NCI-H524 (cell line): ENCODE measurements at places on chromosomes 12 and 14.
A peak's percentile ranks its signal among the peaks of the same experiment; 100 is the strongest.

GRCh38 chr12:116717466-116718437, 20.1 kb downstream of the SPRING1 start:
- DNase-seq, result no peak

DNA sequence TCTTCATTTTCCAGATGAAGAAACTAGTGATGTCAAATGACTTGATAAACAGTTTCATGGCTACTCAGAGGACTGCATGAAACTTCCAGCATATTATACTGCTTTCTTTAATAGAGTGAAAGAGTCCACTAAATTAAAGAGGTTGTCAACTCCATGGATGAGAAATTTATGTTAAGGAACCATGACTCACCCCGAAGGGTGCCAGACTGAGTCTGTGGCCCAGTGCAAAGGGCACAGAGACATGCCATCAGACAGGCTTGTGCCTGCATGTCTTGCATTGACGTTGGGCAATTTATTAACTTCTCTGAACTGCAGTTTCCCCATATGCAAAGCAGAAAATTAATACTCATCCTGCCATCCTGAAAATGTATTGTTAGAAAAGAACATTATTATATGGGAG, 382.4 kb downstream of the APAF1 start:
- DNase-seq, result no peak

DNA sequence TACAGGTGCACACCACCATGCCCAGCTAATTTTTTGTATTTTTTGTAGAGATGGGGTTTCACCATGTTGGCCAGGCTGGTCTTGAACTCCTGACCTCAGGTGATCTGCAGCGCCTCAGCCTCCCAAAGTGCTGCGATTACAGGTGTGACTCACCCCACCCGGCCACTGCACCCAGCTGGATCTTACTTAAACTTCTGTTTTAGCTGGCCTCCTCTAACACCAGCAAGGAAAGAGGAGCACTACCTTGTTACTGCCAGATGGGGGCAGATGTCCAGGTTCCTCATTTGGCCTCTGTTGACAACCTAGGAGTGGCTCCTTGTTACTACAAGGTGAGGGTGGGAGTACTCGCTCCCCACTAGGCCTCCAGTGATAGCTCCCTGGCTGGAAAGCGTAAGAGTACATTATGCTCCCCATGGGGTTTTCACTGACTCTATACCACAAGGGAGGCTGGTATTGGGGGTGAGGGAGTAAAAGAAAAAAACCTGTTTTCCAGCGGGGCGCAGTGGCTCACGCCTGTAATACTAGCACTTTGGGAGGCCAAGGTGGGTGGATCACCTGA, 13.2 kb upstream of the ARF6 start:
- DNase-seq, result peak; percentile 43

- DNase-seq, result no peak
These were observed 67.2 kb upstream of the HMGA2 start for GRCh38 chr12:65756956-65757511.

DNA sequence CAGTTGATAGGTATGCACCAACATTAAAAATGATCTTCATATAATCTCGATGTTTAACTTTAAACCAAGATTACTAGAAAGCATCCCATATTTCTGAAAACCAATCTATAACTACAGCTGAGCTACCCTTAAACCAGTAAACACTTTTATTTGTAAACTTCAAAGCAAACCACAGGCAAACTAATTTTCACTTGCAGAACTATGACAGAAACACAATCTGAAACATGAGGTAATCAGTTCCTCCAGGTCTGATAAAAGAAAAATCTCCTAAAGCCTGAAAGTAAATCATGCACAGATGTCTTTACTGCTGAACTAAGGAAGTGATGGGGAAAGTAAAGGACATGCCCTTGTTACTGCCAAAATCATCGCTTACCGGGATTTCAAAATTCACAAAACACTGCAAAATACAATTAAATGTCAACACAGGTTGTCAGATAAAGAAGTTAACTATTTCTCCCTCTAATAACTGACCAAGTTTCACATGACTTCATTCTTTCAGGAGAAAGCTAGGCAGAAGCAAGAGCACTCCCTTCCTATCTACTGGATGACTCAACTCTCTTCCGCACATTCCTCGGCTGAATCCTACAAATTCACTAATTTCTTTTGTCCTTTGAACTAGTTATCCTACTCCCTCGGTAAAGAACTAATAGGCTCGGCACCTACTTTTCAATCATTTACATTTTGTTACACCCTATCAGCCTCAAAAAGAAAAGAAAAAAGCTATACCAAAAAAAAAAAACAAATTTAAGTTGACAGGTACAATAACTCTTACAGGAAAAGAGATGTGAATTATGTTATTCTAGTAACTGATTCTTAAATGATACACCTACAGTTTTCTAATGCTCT, 1.4 kb downstream of the EEA1 start:
- DNase-seq, result no peak

- no peak for DNase-seq
These were observed 73.6 kb upstream of the DNM1L start for GRCh38 chr12:32605326-32606095.

DNA sequence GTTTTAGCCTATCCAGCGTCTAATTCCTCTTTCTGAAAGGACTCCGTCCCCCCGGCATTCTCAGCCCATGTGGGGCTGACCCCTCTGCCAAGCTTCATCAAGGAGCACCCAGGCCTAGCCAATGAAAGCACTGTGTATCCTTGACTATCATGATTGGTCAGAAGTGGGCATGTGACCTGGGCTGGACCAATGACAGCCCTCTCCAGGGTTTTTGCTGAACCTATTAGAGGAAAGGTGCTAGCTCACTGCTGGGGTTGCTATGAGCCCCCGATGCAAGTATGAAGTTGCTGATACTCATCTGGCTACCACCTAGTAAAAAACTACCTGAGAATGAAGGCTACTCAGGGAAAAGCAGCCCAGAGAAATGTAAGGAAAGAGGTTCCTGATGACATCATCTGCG, 68.1 kb downstream of the LRRC74A start:
- no peak for DNase-seq

- no peak for DNase-seq
These were observed 93.7 kb downstream of the RMST start for GRCh38 chr12:97556302-97556779.

DNA sequence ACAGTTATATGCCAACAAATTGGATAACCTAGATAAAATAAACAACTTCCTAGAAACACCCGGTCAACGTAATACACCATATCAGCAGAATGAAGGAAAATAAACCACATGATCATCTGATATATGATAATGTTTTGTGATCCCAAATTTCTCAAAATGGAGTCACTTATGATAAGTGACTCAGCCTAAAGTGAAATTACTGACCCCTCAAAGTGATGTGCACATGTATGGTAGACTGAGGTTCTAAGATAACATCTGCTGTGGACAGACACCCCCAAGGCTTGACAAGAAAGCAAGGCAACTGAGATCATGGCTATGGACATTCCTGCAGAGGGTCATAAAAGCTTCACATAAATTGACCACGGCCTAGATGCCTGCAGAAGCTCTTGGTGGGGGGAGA, 105.1 kb upstream of the DCN start:
- no peak for DNase-seq

GRCh38 chr14:32494609-32495434, 165.7 kb downstream of the AKAP6 start:
- DNase-seq, result no peak

- peak; percentile 90 for DNase-seq
These were observed 59.8 kb downstream of the PLEKHG3 start for GRCh38 chr14:64763801-64764621.

DNA sequence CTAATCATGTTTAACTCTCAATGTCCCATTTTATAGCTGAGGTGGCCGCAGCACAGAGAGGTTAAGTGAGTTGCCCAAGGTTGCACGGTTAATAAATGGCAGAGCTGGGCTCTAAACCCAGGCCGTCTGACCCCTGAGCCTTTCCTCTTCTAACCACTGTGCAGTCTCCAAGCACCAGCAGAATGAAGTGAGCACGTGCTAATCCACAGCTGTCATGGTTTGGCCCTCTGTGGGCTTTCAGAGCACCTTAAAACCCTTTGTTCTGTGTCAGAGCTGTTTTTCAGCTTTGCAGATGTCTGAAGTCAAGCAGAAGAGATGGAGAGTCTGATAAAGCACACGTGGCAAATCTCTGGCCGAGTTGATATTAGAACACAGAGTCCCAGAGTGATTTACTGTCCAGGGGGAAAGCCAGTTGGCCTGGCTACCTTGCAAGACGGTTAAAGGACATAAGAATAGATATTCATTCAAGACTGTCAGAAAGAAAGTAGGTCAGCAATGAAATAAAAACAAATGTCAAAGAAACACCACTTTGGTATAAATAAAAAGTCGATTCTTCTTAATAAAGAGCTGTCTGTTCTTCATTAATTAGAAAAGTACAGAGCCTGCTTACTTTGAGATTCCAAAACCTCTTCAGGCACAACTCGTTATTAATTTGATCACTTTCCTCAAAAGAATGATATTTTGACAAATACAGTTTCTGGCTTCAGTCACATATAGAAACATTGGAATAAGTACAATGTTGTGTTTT, 107.3 kb downstream of the CRADD start:
- peak; percentile 62 for DNase-seq

GRCh38 chr14:66508547-66508845, 549 bp downstream of the GPHN start:
- no peak for DNase-seq

- DNase-seq, result no peak
These were observed 636 bp upstream of the IFNG-AS1 start for GRCh38 chr12:67988601-67989021.
